Islet precursor cell (in vitro differentiated cells): ENCODE measurements at places on chromosomes 5 and 9.

DNA sequence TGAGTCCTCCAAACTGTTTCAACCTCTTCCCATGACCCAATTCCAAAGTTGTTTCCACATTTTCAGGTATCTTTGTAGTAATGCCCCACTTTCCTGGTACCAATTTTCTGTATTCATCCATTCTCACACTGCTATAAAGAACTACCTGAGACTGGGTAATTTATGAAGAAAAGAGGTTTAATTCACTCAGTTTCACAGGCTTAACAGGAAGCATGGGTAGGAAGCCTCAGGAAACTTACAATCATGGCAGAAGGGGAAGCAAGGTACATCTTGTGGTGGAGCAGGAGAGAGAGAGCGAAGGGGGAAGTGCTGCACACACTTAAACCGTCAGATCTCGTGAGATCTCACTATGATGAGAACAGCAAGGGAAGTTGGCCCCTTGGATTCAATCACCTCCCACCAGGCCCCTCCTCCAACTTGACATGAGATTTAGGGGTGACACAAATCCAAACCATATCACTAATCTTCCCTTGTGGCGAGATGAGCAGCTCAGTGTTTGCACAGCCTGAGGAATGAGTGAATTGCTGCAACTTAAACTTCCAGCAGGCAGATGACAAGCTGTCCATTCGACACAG lies 42.9 kb downstream of the TRIP13 start:
- no peak for DNase-seq

DNA sequence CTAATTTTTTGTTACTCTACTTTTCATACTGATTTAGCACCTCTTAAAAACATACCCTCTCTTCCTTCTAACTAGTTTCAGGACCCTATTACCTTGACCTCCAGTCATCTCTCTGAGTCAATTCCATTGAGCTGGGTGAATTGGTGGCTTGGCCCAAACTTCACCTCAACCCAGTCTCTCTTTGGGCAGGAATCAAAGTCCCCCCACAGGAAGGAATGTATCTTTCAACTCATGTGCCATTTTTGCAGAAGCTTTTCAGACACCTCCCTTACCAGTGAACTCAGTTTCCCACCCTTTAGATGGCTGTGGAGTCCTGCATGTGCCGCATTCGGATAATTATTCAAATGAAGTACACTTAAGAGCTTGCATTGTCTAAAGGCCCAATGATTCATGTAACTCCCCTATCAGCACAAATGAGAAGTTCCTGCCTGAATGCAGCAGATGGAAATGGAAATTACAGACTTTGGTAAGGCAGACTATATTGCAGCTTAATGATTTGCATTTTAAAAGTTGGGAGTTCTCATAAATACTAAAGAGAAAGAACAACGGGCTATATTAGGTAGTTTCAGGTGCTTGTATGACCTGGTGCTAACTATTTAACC lies 693.5 kb downstream of the PTPRD start:
- DNase-seq, result no peak

DNA sequence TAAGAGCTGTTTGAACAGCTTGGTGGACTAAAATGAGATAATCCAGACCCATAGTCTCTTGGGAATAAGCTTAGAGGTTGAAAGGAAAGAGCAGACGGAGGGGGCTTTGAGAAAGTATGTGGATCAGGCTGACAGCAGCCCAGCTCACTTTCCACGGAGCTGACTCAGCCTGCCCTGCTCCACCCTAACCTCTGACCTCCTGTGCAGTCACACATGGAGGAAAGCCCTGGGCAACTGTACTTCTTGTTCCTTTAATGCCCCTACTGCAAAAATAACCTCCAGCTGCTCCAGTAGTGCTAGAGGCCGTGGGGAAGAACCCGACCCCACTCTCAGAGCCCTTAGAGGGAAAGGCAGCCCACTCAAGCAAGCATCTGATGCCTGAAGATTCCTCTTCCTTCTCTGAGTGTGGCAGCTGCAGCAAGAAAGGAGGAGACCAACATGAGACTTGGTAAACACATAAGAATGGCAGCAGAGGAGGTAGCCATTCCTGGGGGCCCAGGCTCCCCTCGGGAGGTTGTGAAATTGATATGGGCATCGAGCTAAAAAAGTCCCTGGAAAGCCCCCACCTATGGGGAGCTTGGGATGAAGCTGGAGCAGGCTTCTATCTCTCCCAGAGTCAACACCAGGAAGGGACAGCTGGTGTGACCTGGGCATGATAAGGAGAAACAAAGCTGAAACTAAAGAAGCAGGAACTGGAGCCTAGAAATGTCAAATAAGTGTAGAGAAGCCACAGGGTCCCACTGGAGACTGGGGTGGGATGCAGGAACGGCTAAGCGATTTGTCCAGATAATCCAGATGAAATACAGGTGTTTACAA lies 204.3 kb downstream of the PIK3R1 start:
- DNase-seq, result peak; percentile 91

GRCh38 chr5:145445027-145445426 lies 390.1 kb downstream of the PRELID2 start:
- DNase-seq, result no peak

GRCh38 chr9:18921366-18922075 lies 111.5 kb downstream of the SAXO1 start:
- no peak for DNase-seq

- DNase-seq, result peak; percentile 58
Measured at GRCh38 chr9:125747765-125748445, 732 bp downstream of the PBX3 start.

DNA sequence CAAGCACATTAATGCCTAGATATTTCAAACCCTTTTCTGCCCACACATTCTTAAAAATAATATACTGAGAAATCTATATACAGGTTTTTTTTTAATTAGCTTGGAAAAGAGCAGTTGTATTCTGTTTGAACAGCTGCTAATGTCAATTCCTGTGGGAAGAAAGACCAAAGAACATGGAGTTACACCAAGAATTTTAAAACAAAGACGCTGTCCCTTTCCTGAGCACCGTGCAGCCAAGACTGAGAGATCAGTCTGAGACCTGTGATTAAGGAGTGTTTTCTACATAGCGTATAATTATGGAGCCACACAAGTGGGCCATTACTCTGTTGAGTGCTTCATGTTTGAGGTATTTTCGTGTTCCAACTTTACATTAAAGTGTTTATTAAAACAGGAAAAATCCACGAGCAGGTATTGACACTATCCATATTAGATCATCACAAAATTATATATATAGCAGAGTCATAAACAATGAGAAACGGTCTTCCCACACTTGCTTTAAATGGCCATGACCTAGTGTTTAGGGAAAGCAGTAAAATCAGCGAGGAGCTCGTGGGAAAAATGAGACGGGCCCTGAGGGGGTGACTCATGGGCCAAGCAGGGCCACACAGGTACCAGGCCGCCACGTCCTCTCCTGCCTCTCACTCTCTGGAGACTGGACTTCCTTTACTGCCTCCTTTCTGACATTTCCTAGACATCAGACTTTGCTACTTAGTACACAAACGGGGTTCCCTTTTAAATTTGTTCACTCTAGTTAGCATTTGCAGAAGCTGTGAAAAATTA lies 153.1 kb upstream of the OTULINL start:
- DNase-seq, result peak; percentile 92

DNA sequence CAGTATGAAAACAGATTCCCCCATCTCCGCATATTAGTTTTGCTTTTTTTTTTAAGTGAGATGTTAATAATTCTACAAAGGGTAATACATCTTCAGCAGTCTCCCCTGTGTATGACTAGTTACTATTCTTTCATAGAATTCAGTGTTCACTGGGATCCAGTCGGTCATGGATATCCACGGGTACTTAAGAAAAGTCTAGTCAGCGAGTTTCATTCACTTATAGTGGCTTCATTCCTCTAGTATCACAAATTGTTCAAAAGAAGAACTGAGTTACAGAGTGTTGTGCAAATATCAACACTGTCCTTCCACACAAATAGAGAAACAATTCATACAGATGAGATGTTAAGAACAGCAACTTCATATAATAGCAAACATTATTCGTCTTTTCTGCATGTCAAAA lies 35.7 kb downstream of the BNC2 start:
- DNase-seq, result no peak

DNA sequence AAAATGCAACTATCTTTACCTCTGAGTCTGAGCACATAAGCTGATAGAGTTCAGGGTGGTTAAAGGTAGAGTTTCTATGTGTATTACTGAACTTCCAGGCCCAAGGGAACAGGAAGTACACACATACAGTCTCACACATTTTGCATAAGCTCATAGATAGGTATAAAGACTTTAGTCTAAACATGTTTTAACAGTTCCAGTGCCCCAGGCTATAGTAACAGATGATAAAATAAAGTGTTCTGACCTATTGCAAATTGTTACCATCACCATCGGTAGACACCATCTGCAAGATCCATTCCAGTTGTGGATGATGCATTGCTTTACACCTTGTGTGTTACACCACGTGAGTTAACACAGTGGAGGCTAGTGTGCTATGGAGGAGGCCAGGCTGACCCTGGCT lies 95.8 kb downstream of the TMEM174 start:
- DNase-seq, result no peak

- no peak for DNase-seq
Measured at GRCh38 chr5:485946-486491, 38.2 kb downstream of the SLC9A3 start.

DNA sequence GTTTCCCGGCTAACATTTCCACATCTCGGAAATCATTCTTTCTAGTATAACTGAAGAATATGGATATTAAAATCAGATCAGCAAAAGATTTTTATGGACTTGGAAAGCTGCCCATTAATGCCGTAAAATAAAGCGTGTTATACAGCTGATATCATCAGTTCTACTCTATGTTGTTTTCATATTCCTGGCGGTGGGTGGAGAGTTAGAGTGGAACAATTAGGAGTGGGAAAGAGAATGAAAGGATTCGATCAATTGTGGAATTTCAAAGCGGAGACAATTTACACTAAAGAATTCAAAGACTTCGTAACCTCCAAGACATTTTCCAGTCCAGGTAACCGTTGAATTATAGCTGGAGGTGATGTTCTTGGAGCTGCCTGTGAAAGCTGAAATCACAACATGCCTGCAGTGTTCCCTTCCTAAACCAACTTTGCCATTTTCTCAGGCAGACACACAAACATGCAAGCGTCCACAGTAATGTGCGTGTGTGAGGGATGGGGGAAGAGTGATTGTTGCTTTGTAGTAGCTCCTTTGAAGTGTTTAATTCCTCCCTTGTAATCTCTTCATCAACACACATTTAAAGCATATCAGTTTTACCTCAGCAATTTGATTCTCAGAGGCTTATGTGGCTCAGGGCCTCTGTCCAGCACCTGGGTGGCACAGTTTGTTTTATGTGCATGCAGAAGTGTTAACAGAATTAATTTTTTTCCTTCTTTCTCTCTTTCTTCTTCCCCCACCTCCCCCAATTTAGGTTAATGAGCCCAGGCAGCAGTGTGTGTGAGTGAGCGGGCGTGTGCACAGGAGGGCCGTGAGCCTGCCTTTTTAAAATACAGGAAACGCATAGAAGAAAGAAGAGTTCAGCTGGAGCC lies 544.1 kb downstream of the RAB3C start:
- DNase-seq, result peak; percentile 79

DNA sequence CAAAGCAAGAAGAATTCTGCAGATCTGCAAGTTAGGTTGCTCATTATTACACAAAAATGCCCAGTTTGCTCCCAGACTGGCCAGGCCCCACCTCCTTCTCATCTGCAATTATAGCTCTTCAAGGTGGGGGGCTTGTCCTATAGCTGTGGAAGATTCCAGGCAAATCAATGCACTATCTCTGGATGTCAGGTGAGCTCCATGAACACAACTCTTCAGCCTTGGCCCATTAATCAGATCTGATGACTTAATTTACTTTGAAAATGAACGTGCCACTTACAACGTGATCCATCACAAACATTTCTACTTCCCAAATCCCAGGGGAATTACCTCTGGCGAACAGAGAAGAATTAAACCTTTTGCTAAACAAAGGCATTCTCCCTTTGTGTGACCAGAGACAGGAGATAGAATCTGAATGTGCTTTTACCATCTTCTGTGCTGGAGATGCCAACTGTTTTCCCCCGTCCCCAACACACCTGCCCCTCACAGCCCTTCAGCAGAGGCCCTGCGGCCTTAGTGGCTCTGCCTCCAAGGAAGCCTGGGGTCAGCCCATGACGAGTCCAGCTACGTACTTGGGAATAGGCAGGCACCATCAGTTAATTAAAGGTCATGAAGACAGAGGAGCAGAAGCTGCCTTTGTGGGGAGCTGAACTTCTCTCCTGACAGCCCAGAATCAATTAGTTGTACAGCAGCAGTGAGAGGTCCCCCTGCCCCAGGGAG lies 60.5 kb downstream of the SNX18 start:
- DNase-seq, result no peak

DNA sequence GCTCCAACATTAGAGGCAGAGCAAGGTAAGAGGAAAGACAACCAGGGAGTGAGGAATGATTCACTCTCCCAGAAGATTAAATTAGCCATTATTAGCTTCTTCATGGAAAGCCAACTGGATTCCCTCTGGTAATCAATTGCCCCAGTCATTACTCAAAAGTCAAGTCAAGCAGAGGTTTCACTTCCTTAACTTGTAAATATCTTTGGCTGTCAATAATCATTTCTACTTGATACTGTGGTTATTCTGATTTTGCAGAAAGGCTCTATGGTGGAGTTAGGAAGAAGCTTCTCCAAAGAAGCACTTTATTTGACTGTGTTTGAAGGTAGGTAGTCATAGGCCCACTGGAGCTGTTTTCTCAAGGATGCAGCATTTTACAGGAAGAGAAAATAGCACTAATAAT lies 78.0 kb downstream of the JAKMIP2 start:
- DNase-seq, result no peak

DNA sequence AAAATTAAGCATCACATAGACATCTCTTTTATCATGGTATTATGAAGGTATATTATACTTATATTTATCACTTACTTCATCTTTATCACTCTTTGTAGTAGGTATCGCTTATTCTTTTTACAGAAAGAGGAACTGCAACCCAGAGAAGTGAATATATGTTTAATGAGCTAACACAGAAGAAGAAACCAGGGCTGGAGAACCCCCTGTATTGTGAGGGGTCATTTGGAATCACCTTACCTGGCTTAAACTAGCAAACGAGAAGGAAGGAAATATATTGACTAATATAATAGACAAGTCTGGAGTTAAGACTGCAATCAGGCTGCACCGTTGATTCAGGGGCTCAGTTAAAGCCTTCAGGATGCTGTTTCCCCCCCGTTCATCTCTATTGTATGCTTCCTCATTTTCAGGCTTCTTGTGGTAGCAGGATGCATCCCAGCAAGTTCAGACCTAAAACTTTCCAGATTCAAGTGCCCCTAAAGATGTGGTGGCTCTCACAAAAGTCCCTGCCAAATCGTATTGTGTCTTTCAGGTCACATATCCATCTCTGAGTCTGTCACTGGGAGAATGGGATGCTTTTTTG lies 146.4 kb downstream of the GCNT1 start:
- no peak for DNase-seq
